Effector memory CD8-positive, alpha-beta T cell (primary cell): ENCODE measurements at places on chromosomes 1 and 21.

DNA sequence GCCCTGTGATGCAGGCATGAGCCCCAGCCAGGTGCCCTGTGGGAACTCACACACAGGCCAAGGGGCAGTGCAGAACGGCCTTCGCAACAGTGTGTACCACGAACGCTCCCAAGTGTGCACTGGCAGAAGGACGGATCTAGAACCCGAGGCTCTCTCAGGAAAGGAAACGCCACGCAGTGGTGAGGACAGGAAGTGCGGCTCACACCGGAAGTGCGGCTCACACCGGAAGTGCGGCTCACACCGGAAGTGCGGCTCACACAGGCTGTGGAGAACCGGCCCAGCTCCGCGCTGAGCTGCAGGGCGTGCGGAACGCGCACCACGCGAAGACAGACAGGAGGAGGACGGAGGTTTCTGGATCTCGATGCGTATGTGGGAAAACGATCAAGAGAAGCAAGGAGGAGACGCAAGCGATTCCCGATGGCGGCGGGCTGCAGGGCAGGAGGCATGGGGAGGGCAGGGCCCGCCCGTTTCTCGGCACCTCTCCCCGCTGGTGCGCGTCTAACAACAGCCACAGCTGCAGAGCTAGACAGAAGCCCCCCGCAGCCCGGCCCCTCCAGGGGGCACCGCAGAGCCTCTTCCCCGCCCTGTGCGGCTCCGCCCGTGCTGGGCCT, 35.9 kb upstream of the TMEM52 start:
- DNase-seq = no peak

DNA sequence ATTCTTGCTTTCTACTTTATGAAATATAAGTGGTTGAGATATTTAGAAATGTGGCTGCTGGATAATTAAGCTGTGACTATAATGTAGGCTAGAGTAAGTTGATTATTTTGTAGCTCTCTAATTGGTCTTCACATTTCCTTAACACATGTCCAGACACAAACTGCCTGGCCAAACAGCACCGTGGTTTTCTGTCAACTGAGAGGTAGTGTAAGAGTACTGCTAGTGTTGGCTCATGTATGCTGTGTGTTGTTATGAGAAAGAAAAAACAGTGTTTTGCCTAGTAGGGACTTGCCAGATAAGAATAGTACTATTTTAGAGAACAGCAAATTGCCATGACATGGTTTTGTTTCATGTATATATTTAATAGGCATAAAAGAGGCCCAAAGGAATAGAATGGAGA, 37.1 kb downstream of the TMED5 start:
- DNase-seq = no peak

GRCh38 chr1:203638950-203639349, 12.3 kb downstream of the ATP2B4 start:
- DNase-seq = no peak

DNA sequence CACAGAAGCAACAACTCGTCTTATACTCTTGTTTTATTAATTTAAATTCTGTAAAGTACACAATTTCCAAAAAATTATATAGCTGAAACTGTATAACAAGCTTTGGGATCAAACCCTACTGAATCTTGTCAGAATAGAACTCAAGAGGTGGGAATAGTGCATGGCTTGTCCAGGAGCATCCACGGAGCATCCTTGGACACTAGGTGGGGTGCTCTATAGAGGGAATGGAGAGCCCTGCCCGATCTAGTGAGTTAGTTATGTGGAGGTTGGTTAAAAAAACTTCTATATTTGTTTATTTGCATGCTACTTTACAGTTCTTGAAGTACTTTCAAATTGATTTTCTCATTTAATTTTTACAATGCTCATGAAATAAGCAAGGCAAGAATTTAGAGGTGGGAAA, 28.3 kb downstream of the ROR1 start:
- no peak for DNase-seq

GRCh38 chr21:43825936-43826622, 36.7 kb downstream of the RRP1 start:
- no peak for DNase-seq

DNA sequence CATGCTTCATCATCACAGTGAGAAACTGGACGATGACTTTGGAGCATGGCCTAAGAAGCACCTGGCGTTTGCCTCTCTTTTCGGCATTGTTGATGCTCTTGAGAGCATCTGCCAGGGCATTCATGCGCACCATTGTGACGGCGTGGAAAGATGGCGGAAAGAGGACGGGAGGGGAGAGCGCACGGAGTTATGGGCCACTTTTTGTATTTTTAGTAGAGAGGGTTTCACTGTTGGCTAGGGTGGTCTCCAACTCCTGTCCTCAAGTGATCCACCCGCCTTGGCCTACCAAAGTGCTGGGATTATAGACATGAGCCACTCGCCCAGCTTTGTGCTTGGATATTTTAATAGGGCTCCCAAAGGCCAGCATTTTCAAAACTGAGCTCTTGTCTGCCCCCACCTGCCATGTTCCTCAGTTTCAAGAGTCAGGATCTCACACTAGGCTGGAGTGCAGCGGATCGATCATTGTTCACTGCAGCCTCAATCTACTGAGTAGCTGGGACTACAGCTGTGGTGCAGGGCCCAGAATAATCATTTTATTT, 5.3 kb downstream of the RPS8 start:
- no peak for DNase-seq

DNA sequence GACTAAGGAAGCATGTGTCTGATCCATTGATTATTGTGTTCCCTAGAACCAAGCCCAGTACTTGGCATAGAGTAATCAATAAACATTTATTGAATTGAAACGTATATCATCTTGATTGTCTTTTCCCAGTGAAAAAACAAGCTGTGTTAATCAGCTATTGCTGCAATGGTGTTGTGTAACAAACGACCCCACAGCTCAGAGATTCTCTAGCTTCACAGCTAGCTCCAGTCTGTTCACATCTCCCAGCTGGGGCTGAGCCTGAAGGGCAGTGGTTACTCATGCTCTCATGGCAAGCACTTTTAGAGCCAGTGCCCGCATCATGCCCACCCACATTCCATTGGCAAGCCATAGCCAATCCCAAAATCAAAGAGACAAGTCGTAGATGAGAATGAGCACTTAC, 237.4 kb upstream of the RAB4A start:
- no peak for DNase-seq

GRCh38 chr1:168801032-168801745, 72.2 kb upstream of the DPT start:
- no peak for DNase-seq

DNA sequence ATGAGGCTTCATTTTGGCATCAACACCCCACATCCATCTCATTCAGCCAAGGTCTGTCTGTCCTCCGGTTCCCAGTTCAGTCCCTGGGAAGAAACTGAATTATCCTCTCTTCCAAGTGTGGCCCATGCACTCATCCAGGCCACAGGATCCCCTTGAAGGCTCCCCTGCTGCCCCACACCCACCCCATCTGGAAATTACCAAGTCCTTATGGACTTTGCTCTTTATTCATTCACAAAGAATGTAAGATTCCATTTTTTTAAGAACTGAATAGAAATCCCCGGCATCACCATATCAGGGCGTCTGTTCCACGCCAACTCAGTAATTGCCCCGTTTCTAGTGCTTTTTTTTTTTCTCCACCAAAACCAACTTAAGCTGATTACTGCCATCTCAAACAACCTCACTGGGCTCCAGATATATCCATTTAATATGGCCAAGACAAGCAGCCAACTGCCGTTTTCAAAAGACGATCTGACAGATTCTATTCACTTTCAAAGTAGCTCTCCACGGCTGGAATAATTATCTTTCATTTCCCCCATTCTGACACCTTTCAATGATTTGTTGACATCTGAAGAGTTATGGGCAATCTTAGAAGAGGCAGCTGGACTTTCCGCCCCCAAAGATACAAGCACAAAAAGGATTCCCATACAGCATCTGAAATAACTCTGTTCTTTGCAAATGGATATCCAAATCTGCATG, 55.9 kb downstream of the OLIG1 start:
- DNase-seq = no peak

DNA sequence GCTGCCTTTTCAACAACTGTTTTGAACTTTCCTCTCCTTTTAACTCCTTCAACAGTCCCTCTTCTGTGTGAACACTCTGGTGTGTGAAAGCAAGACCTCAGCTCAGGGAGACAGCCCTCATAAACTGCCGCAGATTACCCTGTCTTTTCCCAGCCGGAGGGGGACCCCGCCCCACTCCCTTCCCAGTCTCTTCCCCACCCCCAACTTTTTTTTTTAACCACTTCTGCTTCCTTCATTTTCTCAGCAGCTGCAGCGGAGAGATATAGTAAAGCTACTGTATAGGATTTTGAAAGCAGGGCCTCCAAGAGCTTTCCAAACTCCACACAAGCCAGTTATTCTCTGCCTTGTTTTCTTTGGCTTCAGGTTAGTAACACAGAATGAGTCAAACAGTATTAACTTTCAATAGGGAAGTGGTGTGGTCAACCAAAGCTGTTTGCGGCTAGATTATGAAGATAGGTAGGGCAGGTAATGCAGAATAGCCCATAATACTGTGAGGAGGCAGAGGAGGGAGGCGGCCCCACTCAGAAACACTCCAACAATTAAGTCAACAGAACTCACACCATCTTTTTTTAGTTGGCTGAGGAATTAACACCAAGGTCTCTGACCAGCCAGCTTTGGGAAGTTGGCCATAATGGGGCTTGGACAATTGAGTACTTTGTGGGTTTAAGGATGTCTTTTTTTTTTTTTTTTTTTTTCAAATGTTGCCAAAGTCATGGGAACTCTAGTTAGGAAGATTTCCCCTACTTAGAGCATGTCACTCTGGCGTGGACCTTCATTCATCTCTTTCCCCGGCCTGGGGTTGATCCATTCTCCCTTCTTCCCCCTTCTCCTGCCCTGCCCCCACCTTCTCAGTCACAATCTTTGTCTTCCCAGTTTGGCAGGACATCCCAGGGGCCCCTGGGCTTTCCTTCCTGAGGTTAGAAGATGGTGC, 177.0 kb downstream of the CLIC6 start:
- no peak for DNase-seq
